ENCODE measurements at places on chromosomes 12 and 14. TPM values are rescaled to one million over a fixed set of nuclear protein-coding genes. Genes with fewer than 3 reads are reported as not detected.

Gene KRT3
- total RNA-seq: not detected

Gene ANG
- total RNA-seq: 14.5 TPM

Gene SCN8A
- 0.19 TPM for total RNA-seq

Gene VRK1
- total RNA-seq: 10.0 TPM

Gene CELA1
- not detected for total RNA-seq

Gene CD4
- 3.2 TPM for total RNA-seq

Gene PZP
- not detected for total RNA-seq

Gene ADGRD1
- total RNA-seq: 120 TPM

Gene PROX2
- total RNA-seq: not detected

Gene FAM186B
- total RNA-seq: 0.28 TPM

Gene MOAP1
- total RNA-seq: 47.1 TPM

Gene RNASE3
- not detected for total RNA-seq

Gene COX8C
- not detected for total RNA-seq

Gene AQP6
- total RNA-seq: 0.08 TPM

Gene MYF6
- 0.28 TPM for total RNA-seq

Gene NID2
- total RNA-seq: 23.0 TPM

Gene NDUFA9
- total RNA-seq: 90.3 TPM

Gene KRT72
- total RNA-seq: not detected

Gene SLC25A47
- total RNA-seq: not detected

Gene IAPP
- not detected for total RNA-seq

Gene RAB15
- total RNA-seq: 9.8 TPM

Gene LGMN
- 109 TPM for total RNA-seq
